LNCaP clone FGC (cell line): ENCODE measurements at places on chromosomes 1 and 21.
A peak's percentile ranks its signal among the peaks of the same experiment; 100 is the strongest.

- no peak for DNase-seq
Measured at GRCh38 chr1:224266915-224267856, 62.8 kb downstream of the NVL start.

DNA sequence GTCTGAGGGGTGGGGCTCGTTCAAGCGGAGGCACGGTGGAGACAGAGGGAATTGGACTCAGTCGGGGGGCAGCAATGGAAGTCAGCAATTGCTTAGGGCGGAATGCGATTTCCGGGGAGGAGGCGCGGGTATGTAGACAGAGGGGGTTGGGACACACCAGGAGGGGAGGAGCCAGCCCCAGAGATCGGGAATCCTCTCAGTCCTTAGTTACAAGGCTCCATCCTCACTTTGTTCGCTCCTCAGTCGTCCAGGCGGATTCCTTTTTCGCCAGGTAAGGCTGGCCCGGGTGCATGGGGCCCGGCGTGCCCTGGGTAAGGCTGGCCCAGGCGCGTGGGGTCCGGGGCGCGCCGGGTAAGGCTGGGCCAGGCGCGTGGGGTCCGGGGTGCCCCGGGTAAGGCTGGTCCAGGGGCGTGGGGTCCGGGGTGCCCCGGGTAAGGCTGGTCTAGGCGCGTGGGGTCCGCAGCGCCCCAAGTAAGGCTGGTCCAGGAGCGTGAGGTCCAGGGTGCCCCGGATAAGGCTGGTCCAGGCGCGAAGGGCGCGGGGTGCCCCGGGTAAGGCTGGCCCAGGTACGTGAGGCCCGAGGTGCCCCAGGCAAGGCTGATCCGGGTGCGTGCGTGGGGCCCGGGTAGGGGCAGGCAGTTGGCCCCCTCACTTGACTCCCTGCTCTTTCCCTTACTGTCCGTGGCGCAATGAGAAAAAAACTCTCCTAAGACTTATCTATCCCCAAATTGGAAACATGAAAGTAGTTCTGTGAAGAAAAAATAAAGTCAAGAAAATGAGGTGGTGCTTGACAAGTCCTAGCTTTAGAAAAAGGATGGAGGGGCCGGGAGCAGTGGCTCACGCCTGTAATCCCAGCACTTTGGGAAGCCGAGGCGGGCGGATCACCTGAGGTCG, at the start of gene L1TD1:
TSS of gene L1TD1 (plus strand) at position 199 of the 894 bp plus-strand sequence. CDS start 11,780 bp downstream, outside the sequence.
- no peak for DNase-seq

- DNase-seq, result no peak
Measured at GRCh38 chr1:109615879-109616278, 3.5 kb downstream of the GNAT2 start.

DNA sequence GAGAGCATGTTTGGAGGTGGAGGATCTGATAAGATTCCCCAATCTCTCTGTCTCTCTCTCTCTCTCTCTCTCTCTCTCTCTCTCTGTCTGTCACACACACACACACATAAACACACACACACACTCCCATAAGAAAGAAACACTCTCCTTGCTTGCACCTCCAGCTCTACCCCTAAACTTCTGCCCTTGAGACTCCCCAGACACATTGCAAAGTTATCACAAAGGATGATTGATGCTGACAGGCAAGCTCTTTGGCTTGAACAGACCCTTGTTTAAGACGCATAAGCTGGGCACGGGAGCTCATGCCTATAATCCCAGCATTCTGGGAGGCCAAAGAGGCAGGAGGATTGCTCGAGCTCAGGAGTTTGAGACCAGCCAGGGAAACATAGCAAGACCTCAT, 78.2 kb downstream of the NAV1 start:
- no peak for DNase-seq

DNA sequence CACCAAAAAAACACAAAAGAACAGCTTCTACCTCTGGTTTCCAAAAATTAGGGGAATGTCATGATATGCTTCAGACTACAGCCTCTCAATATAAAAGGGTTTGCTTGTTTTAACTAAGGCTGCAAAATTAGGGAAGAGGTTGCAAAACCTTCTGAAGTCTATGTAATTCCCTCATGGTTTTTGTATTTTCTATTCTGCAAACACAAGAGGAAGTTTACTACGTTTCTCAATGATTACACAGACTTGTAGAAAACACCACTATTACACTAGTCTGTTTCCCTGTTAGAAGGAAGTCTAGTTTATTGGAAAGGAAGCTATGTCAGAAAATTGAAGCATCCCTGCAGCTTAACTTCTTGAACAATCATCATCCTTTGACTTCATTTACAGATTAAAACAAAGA, 229.7 kb upstream of the FMN2 start:
- DNase-seq, result no peak

DNA sequence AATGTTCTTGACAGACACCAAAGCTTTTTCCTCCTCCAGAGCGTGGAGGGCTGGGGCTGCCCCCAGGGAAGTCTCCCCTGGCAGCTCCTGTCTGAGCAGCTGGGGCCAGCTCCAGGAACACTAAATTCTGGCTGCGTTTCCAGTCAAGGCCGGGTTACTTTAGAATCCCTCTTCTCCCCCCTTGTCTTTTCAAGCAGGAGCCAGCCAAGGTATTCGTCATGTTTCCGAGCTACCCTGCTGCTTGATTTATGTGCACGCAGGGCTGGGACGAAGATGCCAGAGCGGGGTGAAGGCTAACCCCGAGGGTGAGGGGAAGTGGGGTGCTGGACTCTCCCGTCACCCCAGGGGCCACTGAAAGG, 68.1 kb upstream of the ANGPTL1 start:
- DNase-seq, result no peak

GRCh38 chr1:10898921-10899320, 102.5 kb upstream of the CASZ1 start:
- no peak for DNase-seq

- DNase-seq, result no peak
Measured at GRCh38 chr1:179310291-179310690, 16.7 kb downstream of the SOAT1 start.

GRCh38 chr1:113390871-113391648, 745 bp downstream of the MAGI3 start:
- peak; percentile 31 for DNase-seq

DNA sequence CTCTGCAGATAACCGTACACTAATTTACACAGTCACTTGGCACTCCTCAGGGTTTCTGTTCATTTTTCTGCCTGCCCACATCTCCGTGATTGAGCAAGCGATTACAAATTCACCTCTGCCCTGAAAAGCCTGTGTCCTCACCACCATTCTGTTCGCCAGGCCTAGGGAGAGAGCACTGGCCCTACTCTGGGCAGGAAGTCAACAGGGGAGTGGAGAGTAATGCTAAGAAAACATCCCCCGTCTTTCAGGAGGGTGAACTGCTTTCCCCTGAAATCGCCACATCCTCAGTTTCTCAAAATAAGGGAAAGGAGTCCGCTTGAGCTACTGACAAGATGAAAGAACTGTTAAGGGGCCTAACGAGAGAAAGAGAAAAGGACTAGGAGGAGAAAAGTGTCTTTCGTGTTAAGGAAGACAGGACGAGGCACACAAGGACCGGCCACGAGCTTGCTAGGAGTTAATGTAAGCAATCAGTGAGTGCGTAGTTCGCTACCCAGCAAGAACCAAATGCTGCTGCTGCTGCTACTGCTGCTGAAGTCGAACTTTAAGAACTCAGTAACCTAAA, 632 bp downstream of the PEX19 start:
- DNase-seq, result no peak

DNA sequence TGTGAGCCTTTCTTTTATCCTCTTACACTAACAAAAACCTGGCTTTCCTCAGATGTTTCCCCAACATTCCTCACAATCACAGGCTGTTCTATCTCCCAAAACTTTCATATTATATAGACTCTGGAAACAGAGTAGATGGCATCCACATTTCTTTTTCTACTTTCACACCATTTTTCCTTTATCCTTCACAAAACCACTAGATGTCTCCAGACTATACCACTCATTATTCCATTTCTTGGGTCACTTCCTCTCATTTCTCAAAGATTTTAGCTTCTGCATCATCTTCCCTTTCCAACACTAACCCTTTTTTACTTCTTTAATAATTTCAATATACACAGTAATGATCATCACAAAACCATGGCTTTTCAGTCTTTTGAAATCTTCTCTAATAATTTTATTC, 286.0 kb upstream of the DEPDC1 start:
- DNase-seq, result no peak

- DNase-seq, result no peak
Measured at GRCh38 chr1:180542113-180542837, 16.5 kb upstream of the OVAAL start.

DNA sequence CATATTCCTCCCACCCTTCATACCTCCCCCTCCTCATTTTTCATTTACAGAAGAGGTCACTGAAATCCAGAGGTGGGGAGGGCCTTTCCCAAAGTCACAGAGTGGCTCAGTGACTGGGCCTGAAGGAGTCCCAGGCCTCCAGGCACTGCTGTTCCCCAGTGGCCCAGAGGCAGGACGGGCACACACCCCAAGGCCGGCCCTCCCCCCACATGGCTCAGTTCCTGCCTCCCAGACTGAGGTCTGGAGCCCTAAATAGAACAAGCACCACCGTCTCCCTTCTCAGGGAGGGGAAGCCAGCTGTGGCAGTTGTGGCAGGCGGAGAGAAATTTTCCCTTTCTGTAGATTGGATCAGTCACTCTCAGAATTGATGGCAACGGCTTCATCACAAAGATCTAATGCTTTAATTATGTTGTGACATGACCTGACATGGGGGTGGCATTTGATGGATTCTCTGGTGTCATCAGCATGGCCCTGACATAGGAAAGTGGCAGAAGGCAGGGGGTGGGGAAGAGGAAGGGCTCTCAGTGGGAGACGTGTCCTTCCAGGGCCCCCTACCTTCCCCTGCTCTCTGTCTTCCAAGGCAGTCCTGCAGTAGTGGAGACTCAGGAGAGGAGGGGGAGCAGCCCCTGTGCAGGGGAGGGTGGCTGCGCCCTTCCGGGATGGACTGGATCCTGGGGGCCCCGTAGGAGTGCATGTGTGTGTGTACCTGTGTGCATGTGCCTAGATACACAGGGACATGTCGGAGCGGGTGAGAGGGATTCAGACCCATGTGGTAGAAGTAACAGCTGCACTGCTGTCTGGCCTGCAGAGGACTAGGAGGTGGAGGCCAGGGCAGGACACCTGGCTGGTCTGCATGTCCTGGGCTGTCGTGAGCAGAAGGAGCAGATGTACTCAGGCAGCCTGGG, 41.2 kb upstream of the FOXO6 start:
- no peak for DNase-seq

- DNase-seq, result no peak
Measured at GRCh38 chr1:66393586-66394287, 140.2 kb upstream of the SGIP1 start.

DNA sequence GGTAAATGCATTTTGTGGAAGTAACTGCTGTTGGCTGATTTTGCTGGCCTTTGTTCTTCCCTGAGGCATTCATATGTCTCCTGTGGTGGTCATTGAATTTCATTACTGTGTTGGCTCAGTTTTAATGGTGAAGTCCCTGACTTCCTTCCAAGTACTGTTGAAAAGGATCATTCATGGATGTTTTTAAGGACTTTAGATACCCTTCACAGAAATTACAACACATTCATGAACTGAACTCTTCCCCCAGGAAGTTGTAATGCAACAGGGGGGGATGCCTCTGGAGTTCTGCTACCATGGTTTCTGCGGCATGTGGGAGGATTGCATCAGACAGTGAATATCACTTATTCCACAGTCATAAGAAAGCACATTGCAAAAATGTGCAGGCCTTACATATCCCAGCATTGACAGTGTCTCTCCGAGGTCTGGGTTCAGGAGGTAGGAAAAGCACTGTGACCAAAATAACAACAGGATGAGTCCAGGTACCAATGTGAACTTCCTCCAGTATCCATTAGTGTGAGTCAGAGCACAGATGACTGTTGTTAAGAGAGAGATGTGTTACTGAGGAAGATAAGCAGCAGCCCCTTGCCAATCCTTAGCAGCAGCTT, 2.1 kb upstream of the RAB3GAP2 start:
- no peak for DNase-seq

DNA sequence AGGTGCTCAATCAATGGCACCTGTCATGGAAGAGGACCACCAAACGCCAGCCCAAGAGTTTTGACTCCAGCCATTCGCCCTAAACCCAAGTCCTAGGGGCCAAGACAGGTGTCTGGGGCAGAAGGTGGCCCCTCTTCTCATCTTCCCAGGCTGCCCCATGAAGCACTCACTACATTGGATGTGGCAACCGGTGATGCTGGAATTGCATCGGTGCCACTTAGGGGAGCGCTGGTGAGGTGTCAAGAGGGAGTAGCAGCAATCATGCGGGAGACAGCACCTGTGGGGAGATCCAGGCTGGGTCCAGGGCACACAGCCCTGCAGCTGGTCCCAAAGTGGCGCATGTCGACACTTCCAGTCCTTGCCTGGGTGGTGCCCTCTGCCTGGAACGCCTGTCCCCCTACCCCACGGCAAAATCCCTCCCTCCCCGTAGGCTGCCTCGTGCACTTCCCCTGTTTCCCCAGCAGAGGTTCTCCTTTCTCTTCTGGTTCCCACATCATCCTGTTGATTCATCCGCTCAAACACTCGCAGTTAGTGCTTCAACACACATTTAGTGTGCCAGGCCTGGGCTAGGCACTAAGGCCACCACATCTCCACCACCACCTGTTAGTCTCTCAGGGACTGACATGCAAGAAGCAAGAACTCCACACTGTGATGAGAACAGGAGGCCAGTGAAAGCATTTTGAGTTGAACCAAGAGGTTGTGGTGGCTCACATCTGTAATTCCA, 18.5 kb downstream of the PLA2G2D start:
- DNase-seq, result peak; percentile 36

- DNase-seq, result no peak
Measured at GRCh38 chr1:48000883-48001282, 3.7 kb upstream of the TRABD2B start.

DNA sequence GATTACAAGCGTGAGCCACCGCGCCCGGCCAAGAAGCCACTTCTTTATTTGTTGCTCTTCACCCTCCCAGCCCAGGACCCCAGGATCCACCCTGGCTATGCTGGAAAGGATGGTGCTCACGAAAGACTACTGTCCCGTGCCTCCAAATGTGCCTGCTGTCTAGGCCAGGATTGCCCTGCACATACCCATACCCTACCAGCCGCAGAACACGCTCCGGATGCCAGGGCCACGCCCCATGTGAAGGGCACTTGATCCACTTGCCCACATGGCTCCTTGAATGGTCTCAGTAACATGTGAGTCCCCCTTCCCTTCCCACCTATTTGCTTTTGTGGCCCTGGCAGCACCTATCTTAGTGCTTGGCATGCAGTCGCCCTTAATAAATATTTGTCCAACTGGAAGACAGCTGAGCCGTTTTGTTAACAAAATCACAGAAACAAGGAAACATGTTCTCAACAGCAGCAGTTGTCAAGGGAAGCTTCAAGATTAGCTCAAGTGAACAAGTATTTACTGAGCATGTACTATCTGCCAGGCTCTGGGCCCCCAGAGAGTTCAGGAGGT, 13.8 kb upstream of the UBXN10 start:
- no peak for DNase-seq

DNA sequence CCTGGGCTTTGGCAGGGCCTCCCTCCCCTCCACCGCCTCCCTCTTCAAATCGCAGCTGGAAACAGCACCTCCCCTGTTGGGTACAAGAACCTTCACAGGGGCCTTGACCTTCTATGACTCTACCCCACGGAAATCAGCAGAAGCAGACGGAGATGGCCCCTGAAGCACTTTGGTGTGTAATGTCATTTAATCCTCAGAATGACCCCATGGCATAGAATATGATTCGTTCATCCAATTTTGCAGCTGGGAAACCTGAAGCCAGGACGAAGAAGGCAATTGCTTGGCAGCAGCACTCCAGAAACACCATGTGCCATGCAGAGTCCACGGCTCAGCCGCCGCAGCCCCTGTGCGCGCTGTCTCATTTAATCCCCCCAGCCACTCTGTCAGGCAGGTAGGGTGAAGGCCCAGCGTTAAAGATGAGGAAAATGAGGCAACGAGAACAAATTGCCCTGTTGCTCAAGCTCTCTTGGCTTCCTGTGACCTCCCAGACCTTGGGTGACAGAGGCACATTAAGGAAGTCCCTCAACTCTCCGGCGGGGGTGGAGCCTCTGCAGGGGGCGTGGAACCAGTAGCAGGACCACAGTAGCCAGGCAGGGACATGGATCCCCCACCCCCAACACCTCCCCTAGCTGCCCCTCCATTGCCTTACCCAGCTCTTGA, 25.8 kb upstream of the LAPTM5 start:
- no peak for DNase-seq
